Caco-2 (cell line): ENCODE measurements at places on chromosomes 16 and 17. TPM values are rescaled to one million over a fixed set of nuclear protein-coding genes. Genes with fewer than 3 reads are reported as not detected.
A peak's percentile ranks its signal among the peaks of the same experiment; 100 is the strongest.

- no peak for DNase-seq
Measured at GRCh38 chr16:64489449-64489848, 632.4 kb downstream of the CDH11 start.

- DNase-seq, result no peak
Measured at GRCh38 chr16:69858191-69859104, 92.7 kb upstream of the CLEC18A start.

GRCh38 chr17:10099051-10099571 is 99.3 kb downstream of the GAS7 start:
- no peak for DNase-seq

- DNase-seq, result no peak
Measured at GRCh38 chr17:30823421-30823820, 1.1 kb downstream of the CRLF3 start.

DNA sequence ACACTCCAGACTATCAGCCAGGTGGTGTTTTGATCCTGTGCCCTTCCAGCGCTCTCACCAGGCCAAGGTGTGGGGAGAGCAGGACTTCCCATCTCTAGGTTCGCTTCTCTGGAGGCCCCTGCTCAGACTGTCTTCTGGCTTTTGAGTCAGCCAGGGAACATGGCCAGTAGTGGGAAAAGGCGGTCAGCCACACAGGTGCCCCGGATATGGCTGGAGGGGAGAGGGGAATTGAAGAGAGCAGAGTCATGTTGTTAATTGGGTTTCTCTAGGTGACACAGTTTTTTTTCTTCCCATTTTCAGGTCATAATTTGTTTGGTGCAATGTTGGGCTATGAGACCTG is 1.5 kb downstream of the MINK1 start:
- DNase-seq, result no peak

GRCh38 chr17:81428948-81429774 is 33.9 kb downstream of the BAHCC1 start:
- DNase-seq, result no peak

DNA sequence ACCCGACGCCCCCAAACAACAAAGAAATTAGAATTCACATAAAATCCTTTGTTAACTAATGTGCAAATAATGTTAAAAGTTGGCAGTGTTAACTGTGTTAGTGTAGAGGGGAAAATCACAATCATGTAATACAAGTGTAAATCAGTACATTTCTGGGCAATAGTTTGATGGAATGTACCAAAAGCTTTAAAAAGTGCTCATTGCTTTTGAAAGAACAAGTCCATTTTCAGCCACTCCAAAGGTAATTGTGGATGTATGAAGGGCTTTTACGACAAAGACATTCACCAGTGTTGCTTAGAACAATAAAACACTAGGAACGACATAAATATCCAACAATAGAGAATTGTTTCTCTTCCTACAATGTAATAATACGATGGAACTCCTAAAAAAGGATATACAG is 9.1 kb downstream of the GLOD4 start:
- DNase-seq, result no peak

GRCh38 chr16:85173981-85174751 is 61.9 kb upstream of the CIBAR2 start:
- peak; percentile 37 for DNase-seq

TBC1D26 gene
- total RNA-seq, result not detected in 2 replicates

PEX12 gene
- 4.8 and 5.1 TPM in 2 replicates for total RNA-seq

CLDN7 gene
- 111 and 115 TPM in 2 replicates for total RNA-seq

TNFSF12 gene
- not detected in 2 replicates for total RNA-seq
